ENCODE measurements at places on chromosomes 7 and 10.

GRCh38 chr10:110358869-110359629 is 54.3 kb upstream of the SMNDC1 start:
- no peak for DNase-seq

- no peak for DNase-seq
Measured at GRCh38 chr10:83555264-83555663, 584.0 kb upstream of the GHITM start.

GRCh38 chr10:113273181-113274163 is 279.4 kb upstream of the HABP2 start:
- no peak for DNase-seq

- DNase-seq: no peak
Measured at GRCh38 chr7:29642494-29643155, 79.0 kb downstream of the PRR15 start.

- no peak for DNase-seq
Measured at GRCh38 chr7:44257618-44258422, 57.0 kb downstream of the YKT6 start.

- DNase-seq: no peak
Measured at GRCh38 chr7:49852619-49853462, 79.4 kb downstream of the VWC2 start.

DNA sequence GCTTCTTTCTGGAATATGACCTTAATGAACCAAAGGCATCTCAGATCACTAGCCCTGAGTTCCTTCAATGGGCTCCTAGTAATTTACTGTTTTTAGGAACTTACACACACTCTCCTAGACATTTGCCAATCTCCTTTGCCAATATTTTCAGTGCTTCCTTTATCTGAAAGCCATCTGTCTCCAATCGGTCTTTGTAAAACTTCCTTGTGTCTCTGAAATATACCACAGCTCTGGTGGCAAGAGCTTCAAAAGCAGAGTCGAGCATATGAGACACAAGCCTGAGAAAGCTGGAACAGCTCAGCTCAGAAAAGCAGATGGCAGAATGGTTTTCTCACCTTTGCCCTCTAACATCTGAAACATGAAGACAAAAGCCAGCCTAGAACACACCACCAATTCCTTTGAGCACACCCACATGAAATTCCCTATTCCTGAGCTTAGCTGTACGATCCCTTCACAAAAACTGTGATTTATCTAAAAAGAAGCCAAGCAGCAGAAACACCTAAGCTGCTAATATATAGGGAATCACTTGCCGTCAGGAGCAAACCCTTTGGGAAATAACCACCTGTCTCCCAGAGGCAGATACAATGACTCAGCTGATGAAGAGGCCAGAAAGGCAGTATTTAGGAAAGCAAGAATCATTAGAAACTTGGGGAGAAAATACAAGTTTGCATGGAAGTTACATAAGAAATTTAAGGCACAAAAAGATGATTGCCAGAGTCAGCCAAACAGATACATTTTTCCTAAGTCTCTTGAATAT is 70.2 kb upstream of the ANK3 start:
- DNase-seq: no peak

GRCh38 chr7:45699015-45699309 is 124.8 kb downstream of the ADCY1 start:
- DNase-seq: no peak

DNA sequence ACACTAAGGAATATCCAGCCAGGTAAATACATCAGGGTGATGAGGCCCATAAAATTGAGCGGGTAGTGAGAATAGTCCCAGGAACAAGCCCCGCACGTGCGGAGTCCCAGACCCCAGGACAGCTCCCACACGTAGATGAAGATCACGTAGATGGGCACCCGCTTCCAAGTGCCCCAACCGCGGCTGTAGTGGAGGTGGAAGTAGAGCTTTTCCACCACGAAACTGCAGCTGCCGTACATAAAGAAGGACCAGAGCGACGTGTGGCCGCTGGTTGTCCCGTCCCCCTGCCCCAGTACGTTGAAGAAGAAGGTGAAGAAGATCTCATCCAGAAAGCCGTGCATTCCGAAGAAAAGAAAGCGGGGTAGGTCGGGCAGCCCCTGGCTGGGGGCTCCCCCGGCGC is 948 bp downstream of the TMEM229A start:
- no peak for DNase-seq

GRCh38 chr10:21069929-21070700 is 173.0 kb upstream of the NEBL start:
- no peak for DNase-seq

- DNase-seq: no peak
Measured at GRCh38 chr10:26780793-26781601, 79.8 kb downstream of the ABI1 start.
